Activated CD4-positive, alpha-beta T cell treated with anti-CD3 and anti-CD28 coated beads, Interleukin-2, amount 50 U/mL, for 48 hours (primary cell): ENCODE measurements at places on chromosomes 12 and 14.

DNA sequence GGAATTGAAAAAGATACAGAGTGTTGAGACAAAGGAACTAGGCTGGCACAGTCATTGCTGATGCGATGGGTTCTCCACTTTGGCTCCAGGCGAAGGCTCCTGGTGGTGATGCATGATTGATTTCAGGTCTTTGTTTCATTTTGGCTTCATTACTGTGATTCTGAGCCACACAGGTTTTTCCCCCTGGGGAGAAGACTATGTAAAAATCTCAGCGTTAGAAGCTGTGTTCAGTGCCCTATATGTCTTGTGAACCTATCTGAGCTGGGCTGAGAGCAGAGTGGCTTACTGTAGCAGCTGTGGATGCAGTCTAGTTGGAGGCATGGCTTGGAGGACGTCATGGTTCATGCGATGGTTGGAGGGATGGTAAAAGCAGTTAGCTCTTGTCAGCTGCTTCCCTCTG, 54.0 kb downstream of the GPATCH2L start:
- DNase-seq: no peak

DNA sequence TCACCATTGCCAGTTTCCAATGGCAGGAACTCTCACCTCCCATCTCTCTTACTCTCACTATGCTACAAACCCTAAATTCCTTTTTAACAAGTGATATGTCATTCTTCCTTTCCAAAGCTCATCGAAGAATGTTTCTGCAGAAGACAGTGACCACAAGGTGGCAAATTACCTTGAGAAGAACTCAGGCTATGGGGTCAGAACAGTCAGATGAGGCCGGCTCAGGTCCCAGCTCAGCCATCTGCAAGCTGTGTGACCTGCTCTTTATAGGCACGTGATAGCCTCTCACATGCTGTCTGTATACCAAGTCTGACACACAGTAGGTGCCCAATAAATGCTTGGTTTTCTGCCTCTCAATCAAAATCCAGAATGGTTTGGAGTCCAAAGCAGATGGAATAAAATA, 80.7 kb downstream of the FOXN3 start:
- no peak for DNase-seq

DNA sequence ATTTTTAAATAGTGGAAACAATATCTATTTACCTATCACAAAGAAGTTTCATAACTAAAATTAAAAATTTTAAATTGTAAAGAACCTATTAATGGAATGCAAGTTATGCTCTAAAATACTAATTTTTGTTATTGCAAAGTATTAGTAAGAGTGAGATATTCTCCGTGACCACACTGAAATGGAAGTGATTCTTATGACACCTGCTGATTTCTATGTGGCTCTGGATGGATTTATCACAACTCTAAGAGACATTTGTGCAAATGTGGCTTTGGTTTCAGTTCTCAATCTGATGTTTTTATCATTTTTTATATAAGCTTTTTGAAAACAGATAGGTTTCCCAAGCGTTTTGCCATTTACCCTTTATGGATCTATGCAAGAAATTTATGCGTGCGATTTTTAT, 497.8 kb downstream of the NAV3 start:
- no peak for DNase-seq

DNA sequence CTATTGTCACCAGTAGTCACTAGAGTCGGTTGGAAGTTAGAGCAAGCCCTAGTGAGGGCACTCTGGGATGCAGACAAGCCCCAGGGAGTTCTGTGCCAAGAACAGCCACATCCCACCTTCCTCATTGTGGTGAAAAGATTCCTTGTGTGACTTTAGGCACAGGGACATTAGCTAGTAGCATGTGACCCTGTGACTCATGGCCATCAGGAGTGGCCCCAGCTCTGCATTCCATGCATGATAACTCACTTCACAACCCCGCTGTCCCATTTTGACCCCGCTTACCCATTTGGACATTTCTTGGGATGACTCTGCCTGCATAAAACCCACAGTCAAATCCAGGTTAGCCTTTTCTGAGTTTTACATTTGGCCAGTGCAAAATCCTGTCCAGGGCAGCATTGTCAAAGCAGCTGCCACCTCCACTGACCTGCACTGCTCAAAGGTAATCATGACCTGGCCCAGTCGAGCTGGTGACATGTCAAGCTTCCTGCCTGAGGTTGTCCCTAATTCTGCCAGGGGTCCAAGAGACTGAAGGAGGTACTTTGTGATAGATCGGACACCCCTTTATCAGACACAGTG, 430.5 kb downstream of the DPF3 start:
- no peak for DNase-seq

- no peak for DNase-seq
Observed at GRCh38 chr14:31777312-31777711, 216.1 kb downstream of the NUBPL start.

DNA sequence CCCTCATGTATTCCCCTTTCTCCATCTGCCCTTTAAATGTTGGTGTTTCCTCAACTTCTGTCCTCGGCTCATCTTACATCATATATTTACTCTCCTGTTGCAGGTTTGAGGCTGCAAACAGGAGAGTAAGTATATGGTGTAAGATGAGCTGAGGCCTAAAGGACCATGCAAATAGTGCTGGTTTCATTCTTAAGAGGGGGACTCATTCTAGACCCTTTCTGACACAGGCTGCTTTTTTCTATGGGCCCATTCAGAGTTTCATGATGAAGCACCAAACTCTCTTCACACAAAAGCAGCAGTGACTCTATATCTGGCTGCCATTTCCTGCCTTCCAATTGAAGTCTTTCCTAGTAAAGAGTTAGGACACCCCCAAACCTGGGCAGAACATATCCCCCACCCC, 218.5 kb downstream of the PHLDA1 start:
- DNase-seq: no peak
